ENCODE measurements at places on chromosomes 13 and 19.

- DNase-seq, result no peak
Measured at GRCh38 chr13:102892503-102892902, 46.7 kb downstream of the ERCC5 start.

GRCh38 chr13:76965759-76966421 lies 17.6 kb downstream of the ACOD1 start:
- DNase-seq, result no peak

DNA sequence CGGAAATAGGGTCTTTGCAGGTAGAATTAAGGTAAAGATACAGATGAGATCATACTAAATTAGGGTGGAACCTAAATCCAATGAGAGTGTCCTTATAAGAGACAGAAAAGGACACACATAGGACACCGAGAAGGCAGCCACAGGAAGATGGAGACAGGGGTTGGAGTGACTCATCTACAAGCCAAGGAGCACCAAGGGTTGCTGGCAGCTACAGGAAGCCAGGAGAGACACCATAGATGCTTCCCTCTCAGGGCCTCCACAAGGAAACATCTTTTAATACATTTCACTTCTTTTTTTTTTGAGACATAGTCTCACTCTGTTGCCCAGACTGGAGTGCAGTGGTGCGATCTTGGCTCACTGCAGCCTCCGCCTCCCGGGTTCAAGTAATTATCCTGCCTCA lies 10.1 kb downstream of the TMEM143 start:
- no peak for DNase-seq

DNA sequence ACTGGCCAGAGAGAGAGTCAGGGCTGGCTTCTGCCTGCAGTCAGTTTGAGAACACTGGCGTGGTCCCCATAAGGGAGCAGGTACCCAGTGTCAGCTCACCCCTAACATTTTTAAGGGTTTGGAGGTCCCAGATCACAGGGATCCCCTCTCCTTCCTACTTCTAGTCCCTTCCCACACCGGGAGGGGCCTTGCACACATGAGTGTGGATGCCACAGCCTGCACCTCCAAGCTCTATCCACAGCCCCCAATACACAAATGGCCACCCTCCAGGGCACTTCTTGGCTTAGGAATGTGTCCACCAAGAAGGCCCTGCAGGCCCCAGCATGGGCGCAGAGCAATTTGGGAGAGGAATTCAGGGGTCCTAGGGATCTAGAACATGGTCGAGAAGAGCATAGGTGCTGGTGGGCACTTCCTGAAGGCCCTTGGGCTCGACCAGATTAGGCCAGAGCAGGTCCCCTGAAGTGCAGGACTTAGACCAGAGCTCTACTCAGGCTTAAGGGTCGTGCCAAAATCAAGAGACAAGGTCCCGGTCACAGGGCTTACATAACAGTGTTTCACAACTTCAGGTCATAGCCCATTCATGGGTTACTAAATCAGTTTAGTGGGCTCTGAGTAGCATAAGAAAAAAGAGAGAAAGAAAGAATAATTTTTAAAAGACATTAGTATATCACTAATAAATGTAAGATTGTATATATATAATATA lies 16.0 kb downstream of the FXYD5 start:
- no peak for DNase-seq

GRCh38 chr13:25771641-25772478 lies 280.0 kb downstream of the SHISA2 start:
- no peak for DNase-seq

DNA sequence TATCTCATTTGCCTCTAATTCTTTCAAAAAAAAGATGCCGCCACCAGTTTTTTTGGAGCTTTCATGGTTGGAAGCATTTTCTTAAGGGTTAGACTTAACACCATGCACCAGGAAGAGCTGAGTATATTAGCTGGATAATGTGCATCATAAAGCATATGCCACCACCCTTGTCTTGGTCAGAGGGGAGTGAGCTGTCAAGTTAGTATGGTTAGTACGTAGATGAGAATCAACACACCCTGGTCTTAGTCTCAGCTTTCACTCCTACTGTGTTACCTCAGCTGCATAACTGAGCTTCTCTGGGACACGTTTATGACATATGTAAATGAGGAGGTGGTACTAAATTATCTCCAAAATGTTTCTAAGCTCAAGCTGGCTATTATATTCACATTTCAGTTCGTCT lies 415.6 kb downstream of the DCT start:
- no peak for DNase-seq

GRCh38 chr13:32051156-32051555 lies 19.6 kb downstream of the FRY start:
- no peak for DNase-seq

DNA sequence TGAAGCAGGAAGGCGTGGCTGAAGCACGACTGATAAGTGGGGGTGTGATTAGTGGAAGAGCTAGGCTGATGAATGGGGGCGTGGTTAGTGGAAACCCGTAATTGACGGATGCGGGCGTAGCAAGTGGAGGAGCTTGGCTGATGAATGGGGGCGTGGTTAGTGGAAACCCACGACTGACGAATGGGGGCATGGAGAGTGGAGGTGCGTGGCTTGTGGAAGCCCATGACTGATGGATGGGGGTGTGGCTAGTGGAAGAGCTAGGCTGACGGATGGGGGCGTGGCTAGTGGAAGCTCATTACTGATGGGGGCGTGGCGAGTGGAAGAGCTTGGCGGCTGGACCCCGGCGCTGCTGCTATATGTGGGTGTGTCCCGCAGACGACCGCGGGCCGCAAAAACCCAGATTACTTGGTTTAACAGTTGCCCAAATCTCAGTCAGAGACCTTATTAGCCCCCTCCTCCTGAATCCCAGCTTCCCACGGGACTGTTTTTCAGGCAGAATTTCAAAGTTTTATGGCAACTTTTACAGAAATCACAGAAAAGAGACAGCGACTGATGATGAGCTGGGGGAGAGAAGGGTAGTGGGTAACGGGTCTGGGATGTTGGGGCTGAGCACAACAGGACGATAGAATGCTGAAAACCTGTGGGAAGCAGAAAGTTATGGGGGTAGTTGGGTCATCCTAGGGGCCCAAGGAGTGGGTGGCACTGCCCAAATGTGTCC lies 9.0 kb upstream of the MEIS3 start:
- peak; percentile 95 for DNase-seq

GRCh38 chr19:294946-295686 lies 3.9 kb upstream of the PLPP2 start:
- peak; percentile 66 for DNase-seq

GRCh38 chr19:14401468-14402195 lies 17.5 kb downstream of the DDX39A start:
- no peak for DNase-seq

- no peak for DNase-seq
Measured at GRCh38 chr13:107216046-107216755, 648.3 kb upstream of the ARGLU1 start.

GRCh38 chr19:1665565-1666047 lies 13.2 kb upstream of the TCF3 start:
- no peak for DNase-seq

GRCh38 chr13:40132249-40132648 lies 476.8 kb downstream of the COG6 start:
- DNase-seq, result peak; percentile 56

GRCh38 chr13:74289861-74290773 lies 155.9 kb upstream of the KLF12 start:
- DNase-seq, result peak; percentile 36

DNA sequence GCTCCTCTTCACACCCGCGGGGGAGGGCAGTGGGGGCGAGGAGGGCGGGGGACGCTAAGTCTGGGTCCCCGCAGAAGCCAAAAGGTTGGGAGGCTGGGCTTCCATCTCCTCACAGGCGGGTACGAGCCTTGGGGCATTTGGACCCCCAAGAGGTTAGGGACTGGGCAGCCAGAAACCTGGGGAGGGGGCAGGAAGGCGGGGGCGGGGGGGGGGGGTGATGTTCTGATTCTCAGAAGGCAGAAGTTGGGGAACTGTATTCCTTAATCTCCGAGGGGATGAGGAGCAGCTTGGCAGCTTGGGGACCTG lies 5.1 kb downstream of the BCL3 start:
- DNase-seq, result no peak

DNA sequence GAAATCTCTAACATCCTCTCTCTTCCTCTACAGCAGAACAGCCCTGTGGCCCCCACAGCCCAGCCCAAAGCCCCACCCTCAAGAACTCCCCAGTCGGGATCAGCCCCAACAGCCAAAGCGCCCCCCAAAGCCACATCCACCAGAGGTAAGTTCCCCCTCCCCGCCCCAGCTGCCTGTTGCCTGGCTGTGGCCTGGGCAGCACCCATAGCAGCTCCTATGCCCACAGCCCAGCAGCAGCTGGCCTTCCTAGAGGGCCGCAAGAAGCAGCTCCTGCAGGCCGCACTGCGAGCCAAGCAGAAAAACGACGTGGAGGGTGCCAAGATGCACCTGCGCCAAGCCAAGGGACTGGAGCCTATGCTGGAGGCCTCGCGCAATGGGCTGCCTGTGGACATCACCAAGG lies 14.5 kb downstream of the CC2D1A start:
- no peak for DNase-seq

DNA sequence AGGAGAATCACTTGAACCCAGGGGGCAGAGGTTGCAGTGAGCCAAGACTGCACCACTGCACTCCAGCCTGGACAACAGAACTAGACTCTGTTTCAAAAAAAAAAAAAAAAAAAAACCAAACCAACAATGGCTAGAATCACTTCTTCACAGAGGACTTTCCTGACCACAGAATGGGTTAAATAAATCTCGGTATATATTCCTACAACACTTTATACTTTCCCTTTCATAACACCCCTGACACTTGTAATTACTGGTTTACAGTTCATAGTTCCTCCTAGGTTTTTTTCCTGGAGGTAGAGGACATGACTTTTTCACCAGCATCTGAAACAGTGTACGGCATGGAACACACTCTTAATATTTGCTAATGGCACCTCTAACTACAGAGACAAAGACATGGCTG lies 31.4 kb downstream of the ZDHHC20 start:
- DNase-seq, result no peak

- DNase-seq, result no peak
Measured at GRCh38 chr13:76887076-76887563, 915 bp upstream of the KCTD12 start.

DNA sequence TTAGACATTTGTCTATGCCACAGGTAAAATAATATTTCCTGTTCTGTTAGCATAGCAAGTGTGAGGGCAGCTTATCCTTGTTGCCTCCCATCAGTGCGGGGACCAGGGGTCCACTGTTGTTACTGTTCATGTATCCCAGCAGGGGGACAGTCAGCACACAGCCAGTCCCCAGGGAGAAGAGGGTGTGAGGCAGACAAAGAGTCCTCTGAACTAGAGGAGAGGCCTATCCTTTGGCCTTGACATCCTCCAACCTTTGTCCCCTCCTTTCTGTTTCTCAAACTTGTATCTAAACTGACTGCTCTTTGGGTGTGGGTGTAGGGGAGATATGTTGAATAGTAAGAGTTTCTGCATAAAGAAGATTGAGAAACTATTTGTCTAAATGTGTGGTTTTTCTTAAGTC lies 2.9 kb upstream of the GPR18 start:
- DNase-seq, result no peak

GRCh38 chr19:13729859-13730258 lies 34.5 kb upstream of the MRI1 start:
- DNase-seq, result no peak

GRCh38 chr19:41785653-41786052 lies 10.7 kb upstream of the CEACAM3 start:
- peak; percentile 79 for DNase-seq

DNA sequence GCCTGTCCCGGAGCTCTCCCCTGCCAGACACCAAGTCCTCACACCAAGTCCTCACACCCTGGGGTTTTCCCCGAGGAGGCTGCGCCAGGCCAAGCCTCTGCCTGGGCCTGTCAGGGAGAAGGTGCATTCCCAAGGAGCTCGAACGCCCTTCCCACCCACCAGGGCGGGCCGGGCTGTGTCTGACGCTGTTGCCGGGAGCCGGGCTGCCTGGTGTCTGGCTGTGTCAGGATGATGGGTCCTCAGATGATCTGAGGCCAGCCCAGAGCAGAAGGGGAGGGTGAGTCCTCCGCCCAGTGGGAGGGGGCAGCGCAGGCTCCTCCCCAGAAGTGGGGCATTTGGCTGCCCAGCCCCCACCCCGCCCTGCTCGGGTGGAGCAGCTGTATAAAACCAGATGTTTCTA lies 2.3 kb upstream of the HAS1 start:
- no peak for DNase-seq

DNA sequence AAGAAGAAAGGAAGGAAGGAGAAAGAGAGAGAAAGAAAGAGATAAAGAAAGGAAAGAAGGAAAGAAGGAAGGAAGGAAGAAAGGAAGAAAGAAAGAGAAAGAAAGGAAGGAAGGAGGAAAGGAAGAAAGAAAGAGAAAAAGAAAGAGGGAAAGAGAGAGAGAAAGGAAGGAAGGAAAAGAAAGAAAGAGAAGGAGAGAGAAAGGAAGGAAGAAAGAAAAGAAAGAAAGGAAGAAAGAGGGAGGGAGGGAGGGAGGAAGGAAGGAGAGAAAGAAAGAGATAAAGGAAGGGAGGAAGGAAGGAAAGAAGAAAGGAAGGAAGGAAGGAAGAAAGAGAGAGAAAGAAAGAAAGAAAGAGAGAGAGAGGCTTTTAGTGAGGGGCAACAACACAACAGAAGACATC lies 135.1 kb upstream of the VSTM2B start:
- DNase-seq, result no peak

DNA sequence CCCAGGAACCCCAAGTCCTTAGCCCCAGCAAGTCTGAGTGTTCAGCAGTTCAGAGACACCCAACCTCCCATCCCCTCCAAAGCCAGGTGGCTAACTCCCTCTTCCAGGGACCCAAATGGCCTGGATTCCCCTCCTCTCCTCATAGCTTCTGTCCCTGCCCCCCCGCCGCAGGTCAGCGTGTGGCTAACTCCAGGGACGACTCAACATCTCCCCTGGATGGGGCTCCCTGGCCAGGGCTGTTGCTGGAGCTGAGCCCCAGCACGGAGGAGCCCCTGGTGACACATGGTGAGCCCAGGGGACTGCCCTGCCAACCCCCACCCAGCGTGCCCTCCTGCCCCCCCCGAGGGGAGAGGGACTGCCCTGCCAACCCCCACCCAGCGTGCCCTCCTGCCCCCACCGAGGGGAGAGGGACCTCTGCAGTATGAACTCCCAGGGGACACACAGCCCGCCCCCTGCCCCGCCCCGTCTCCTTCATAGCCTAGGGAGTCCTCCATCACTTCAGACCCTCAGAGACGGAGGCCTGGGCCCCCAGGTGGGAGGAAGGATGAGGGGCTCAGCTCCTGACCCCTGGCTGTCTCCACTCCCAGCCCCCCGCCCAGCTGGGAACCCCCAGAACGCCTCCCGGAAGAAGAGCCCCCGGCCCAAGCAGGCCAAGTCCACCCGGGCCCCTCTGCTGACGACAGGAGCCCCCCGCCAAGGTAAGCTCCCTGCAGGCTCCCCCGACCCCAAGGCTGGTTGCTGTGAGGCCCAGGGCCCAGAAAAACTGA lies 1.7 kb downstream of the SSC5D start:
- no peak for DNase-seq

- DNase-seq, result no peak
Measured at GRCh38 chr13:32277839-32278238, 37.3 kb downstream of the ZAR1L start.

Data from activated CD4-positive, alpha-beta T cell treated with anti-CD3 and anti-CD28 coated beads for 48 hours (primary cell).